ENCODE measurements at places on chromosomes 12 and 14. TPM values are rescaled to one million over a fixed set of nuclear protein-coding genes. Genes with fewer than 3 reads are reported as not detected.

Gene KLRD1
- 0.69 TPM for polyA plus RNA-seq

Gene SELPLG
- 1.5 TPM for polyA plus RNA-seq

Gene ENDOU
- not detected for polyA plus RNA-seq

Gene HAL
- 1.7 TPM for polyA plus RNA-seq

Gene ZFHX2
- 1.5 TPM for polyA plus RNA-seq

Gene ALX1
- polyA plus RNA-seq = 5.7 TPM

Gene CCNK
- 11.1 TPM for polyA plus RNA-seq

Gene KRT81
- polyA plus RNA-seq = not detected

Gene B4GALNT3
- polyA plus RNA-seq = 4.4 TPM

Data from hepatocyte (in vitro differentiated cells).